ENCODE measurements at places on chromosomes 12 and 14.

DNA sequence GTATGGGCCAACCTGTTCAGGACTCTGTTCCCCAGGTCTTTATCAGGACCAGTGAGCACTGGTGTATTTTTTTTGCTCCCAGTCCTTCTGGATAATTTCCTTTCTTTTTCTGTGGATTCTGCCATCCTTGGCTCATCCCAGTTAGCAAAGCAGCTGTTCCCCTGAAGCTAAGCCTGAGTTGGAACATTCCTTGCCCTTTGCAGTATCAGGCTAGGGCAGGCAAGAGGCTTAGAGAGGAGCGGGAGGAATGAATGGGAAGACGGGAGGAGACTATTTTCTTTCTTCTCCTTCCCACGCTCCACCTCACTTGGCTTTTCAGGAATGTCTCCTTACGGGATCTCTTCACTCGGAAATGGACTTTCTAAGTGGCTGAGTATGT, 29.2 kb downstream of the ERG28 start:
- no peak for DNase-seq

DNA sequence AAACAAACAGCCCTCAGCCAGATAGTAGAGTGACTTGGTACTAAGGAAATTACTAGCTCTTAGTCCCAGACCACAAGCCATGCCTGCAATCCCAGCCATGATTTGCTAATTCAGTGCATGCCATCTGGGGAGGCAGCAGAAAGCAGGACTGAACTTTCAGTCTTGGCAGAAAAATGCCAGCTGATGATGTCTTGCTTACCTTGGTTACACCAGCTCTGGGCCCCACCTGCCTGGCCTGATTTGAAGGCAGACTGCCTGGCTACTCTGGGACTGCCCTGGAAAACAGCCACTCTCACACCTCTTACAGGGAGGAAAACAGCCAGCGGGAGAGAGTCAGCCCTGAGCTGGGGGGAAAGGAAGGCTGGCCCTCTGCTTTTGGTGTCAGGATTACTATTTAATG, 4.6 kb upstream of the UNC119B start:
- no peak for DNase-seq

- DNase-seq: no peak
These were observed 23.5 kb upstream of the GPR68 start for GRCh38 chr14:91267965-91268437.

DNA sequence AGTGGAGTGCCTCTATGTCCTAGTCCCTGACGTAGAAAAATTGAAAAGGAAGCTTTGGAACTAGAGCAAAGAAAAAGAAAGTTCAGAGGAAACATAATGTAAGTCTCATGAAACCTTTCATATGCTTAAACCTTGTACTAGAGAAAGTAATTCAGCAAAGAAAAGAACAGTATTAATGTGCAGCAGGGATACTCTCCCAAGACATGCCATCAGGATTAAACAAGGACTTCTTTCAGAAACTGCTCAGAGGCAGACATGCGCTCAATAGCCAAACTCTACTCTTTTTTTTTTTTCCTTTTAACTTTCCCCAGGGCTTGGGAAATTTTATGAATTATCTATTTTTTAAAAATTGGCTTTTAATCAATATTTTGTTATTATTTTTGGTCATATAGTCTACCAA, 7.1 kb upstream of the ASB8 start:
- no peak for DNase-seq
